ENCODE measurements at places on chromosomes 7 and 10. TPM values are rescaled to one million over a fixed set of nuclear protein-coding genes. Genes with fewer than 3 reads are reported as not detected.

HYAL4 gene
- total RNA-seq: 2.2 TPM

- DNase-seq: peak; percentile 8
Observed at GRCh38 chr10:52951824-52952223, 179.2 kb upstream of the MBL2 start.

DNA sequence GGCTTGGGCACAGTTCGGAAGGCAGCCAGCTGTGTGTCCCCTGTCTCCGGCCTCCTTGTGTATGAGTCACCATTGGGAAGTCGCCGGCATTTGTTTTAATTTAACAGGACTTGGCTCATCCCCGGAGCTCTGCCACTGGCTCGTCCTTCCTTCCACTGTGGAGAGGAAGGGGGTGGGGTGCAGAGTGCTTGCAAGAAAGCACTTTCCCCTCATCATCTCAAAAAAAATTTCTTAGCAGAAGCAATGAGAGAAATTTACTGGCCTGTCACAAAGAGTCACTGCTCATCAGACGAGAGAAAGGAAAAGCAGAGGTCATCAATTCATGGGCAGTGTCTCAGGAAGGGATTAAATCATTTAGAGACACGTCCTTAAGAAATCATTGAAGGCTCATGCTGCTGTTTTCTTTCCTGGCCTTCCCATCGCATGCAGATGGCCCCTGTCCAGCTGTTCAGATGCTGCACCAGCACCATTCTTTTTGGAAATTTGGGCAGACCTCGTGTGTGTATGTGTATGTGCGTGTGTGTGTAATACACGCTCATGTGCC lies 93.3 kb downstream of the BMS1 start:
- DNase-seq: no peak

GRCh38 chr10:15494850-15495506 lies 123.9 kb upstream of the FAM171A1 start:
- no peak for DNase-seq

SFXN4 gene
- total RNA-seq: 11.3 TPM

GOT1 gene
- total RNA-seq: 70.0 TPM

DNA sequence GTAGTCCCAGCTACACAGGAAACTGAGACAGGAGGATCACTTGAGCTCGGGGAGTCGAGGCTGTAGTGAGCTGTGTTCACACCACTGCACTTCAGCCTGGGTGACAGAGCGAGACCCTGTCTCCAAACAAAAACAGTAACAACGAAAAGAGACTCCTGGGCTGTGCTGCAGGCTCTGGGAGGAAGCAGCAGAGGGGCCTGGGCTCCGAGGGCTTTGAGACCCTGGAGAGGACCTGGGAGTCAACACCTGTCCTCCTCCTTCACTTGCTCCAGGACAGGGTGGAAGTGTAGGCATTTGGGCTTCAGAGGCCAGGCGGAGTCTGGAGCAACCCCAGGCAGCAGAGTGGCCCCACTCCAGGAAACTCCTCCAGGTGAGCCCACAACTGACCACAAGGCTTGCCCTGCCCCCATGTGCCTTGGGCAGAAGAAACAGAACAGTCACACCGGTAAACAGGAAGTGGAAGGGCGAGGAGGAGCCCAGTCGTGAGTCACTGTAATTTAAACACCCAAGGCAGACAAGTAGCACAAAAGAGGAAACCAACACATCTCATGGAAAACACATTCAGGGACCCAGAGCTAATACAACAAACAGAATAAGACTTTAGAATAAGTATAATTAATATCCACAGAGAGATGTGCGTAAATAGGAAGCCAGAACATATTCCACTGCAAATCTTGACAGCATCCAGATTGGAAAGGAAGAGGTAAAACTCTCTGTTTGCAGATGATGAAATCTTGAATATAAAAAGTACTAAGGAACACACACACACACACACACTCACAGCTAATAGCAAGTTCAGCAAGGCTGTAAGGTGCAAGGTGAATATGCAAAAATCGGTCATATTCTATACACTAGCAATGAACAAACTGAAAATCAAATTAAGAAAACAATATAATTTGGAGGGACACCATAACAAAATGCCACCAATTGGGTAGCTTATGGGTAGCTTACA lies 20.5 kb upstream of the RASGEF1A start:
- peak; percentile 83 for DNase-seq

DNA sequence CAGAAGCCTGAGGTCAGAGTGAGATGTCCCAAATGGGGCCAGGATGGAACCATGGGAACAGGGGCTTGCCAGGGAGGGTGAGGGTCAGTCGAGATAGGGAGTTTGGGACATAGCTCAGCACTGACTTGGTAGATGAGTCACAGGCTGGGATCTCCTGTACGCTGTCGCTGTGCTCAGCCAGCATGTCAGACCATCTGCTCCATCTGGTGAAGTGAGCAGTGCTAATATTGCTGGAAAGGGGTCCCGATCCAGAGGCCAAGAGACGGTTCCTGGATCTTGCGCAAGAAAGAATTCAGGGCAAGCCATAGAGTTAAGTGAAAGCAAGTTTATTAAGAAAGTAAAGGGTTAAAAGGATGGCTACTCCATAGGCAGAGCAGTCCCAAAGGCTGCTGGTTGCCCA lies 505.6 kb downstream of the GALNT17 start:
- DNase-seq: no peak

DNA sequence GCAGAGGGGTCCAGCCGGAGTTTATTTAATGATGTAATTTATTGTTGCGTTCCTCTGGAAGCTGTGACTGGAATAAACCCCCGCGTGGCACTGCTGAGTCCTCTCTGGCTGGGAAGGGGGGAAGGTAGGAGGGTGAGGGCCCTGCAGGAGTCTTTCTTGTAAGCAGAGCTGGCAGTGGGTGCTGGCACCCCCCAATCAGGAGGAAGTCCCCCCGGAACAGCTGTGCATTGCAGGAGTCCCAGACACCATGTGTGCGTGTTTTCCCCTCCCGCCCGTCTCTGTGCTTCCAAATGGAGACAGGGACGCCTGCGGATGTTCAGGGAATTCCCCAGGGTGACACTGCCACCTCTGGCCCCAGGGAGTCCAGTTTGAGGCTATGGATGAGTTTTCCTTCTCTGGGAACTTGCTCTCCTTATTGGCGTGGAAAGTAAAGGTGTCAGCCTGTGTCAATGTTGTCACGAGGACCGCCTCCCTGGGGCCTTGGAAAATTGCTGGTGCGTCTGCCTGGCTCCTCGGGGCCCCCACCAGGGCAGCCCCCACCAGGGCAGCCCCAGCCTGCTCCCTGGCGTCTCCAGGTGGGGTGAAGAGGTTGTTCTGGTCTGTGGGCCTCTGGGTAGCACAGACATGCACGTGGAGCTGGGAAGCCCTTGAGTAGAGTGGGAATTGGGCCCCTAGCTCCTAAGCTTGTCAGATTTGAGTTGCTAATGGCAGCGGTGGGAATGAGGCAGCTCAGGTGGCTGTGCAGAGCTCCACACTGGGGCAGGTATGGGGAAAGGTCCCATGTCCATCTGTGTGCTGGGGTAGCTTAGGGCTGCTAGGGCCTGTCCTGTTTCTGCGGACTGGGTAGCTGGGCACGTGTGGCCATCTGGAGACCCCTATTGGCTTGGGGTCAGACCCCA lies 2.7 kb downstream of the FZD9 start:
- no peak for DNase-seq

DNA sequence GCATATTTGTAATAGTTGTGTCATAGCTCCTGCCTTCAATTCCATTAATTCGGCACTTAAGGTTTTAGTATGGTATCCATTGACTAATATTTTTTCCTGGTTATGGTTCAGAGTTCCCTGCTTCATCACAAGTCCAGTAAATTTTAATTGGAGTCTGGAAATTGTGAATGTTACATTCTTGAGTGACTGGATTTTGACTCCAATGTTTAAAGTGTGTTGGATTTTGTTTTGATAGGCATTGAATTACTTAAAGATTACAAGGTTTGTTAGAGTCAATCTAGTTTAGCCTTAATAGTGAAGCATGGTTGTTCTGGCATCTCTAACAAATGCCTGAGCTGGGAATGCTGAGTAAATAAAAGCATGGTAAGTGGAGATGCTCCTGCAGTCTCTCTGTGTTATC lies 326.6 kb upstream of the IGFBP3 start:
- no peak for DNase-seq

DNA sequence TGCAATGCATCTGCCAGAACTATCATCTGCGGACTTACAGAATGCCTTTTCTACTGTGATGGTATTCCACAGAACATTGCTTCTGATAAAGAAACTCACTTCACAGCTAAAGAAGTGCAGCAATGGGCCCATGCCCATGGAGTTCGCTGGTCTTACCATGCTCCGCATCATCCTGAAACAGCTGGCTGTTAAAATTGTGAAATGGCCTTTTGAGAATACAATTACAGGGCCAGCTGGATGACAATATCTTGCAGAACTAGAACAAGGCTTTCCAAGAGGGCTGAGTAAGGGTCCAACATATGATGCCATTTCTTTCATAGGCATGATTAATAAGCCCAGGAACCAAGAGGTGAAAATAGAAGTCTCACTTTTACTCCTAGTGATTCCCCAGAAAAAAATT lies 104.1 kb upstream of the ADCY1 start:
- no peak for DNase-seq

- DNase-seq: no peak
Observed at GRCh38 chr10:7102084-7102483, 308.8 kb downstream of the SFMBT2 start.

HABP2 gene
- total RNA-seq: not detected

DNA sequence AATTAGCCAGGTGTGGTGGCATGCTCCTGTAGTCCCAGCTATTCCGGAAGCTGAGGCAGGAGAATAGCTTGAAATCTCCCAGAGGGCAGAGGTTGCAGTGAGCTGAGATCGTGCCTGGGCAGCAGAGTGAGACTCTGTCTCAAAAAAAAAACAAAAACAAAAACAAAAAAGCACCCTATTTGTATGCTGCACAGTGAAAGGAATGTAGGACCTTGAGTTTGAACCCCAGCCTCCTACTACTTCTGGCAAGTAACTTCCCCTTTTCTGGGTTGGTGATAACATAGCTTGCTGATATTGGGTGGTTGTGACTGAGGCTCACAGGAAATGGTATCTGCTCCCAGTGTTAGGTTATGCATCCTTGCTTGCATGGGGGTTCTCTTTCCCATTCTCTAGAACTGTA lies 205.3 kb downstream of the BUB3 start:
- no peak for DNase-seq

VWDE gene
- 3.9 TPM for total RNA-seq

HMX2 gene
- not detected for total RNA-seq

GRCh38 chr10:73585327-73585726 lies 5.8 kb downstream of the USP54 start:
- peak; percentile 48 for DNase-seq
